ENCODE measurements at places on chromosomes 5 and 9.

- DNase-seq: no peak
These were observed 19.7 kb downstream of the TUSC1 start for GRCh38 chr9:25658571-25658970.

DNA sequence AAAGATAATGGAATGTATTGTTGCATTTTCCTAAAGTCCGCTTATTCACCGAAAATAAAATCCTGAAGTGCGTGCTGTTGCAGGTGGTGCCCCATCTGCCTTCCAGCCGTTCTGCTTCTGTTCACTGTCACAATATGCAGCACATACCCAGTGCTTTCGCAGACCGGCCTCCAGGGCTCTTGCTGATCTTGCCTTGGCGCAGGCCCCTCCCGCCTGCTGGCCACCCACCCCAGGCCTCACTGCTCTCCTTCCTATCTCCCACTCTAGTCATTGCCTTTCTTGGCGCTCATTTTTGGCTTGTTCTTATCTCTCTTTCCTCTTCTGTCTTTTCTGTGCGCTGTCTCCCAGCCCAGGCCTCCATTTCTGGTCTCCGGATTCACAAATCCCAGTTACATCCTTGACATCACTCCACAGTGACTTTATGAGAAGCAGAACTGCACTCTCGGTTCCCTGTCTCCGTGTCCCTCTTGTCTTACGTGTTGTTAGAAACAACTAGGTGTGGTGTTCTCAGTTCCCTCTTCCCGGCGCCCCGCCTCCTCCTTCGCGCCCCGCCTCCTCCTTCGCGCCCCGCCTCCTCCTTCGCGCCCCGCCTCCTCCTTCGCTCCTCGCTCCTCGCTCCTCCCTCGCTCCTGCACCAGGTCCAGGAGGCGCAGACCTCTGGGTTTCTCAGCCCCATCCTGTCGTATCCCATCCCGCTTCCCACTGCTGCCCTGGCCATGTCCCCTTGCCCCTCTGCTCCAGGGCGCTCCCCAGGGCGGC lies 201.7 kb upstream of the OTULINL start:
- no peak for DNase-seq

DNA sequence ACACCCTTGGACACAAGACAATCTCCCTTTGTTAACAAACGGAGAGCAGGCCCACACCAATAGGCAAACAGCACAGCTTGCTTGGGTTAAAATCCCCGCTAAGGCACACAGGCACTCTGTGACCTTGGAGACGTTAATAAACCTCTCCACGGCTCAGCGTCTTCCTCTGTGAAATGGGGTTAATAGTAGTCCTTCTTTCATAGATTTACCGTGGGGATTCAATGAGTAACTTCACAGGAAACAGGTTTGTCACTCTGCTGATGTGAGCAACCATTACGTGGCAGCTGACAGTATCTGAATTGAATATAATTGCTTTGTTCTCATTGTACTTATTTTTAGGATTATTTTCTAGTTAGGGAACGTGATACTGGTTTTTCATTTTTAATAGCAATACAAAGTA lies 65.2 kb upstream of the ADRA1B start:
- DNase-seq: no peak

DNA sequence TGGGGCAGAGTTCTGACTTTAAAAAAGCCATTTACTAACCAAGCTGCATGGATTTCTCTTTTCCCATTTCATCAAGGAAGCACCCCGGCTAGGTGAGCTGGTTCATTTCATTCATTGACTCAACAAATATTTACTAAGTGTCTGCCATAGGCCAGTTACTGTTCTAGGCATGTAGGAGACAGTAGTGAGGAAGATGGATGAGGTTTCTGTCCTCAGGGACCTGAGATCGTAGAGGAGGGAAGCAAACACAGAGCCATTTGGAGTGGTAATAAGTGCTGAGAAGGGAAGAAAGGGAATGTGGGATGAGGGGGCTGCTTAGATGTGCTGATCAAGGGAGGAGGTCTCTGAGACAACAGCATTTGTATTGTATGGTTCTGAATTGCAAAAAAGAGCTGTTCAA lies 120.4 kb downstream of the C9orf152 start:
- DNase-seq: no peak

- no peak for DNase-seq
These were observed 432.9 kb upstream of the BRINP1 start for GRCh38 chr9:119802133-119802532.

DNA sequence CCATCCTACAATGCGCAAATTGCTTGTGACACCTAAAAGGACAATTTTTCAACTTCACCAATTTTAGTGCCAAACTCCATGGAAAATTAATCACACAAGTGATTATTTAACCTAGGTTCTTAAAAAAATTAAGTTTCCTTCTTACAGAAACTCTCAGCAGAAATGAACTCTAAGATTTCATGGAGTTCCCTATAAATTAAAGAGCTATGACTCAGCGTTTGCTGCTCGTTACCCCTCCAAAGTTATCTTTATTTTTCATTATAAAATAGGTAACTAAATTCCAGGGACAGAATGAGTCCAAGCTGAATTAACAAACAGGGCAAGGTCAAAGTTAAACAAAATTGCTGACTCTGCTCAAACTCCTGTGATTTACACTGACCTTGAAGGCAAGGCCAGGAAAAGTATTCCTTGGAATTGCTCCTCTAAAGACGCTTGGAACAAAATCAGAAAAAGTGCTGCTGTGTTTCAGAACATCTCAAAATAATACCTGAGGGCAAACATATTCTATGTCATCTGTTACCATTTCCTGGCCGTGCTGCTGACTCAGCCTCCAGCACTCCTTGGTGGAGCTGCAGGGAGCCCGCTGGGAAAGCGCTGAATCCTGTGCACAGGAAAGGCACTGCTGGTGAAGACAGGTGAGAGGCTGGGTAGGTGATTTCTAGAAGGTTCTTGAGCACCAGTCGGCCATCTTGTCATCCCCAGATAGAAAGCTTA lies 2.5 kb upstream of the CMBL start:
- no peak for DNase-seq

DNA sequence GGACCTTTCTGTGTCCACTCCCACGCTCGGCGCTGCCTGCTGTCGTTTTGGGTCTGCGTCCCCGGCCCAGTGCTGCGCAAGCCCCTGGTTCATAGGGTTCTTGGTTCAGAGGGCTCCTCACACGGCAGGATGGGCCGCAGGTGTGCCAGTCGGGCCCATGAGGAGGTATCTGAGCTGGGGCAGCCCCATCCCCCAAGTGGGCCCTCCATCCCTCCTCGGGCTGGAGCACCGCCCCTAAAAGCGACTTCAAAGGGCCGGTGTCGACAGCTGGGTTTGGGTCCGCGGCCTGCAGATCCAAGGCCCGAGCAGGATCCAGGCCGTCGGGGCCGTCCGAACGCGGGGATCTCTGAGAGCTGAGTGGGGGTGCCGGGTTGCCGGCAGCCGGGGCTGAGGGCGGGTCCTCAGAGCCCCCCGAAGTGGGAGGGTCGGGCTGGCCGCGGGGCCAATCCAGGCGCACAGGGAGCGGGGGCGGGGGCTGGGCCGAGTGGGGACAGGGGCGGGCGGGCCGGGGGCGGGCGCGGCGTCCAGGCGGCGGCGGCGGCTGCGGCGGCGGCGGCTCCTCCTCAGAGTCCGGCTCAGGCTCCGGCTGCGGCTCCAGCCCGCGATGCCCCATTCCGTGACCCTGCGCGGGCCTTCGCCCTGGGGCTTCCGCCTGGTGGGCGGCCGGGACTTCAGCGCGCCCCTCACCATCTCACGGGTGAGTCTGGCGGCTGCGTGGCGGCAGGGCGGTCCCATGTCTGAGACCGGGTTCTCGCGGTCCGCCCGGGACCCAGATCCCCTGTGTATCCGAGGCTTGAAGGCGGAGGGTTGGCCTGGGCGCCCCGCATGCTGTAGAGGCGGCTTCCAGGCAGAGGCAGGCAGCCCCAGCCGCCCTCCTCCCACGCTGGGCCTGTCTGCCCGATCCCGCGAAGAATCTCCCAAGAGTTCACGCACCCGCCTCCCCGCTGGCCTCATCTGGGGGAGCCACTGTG lies at the start of gene PDLIM4:
Gene PDLIM4 (plus strand): TSS at position 566 of the 971 bp plus-strand sequence. CDS start 39 bp downstream, at position 605.
- DNase-seq: no peak

GRCh38 chr5:151082282-151082902 lies 1.6 kb upstream of the TNIP1 start:
- DNase-seq: peak; percentile 69

DNA sequence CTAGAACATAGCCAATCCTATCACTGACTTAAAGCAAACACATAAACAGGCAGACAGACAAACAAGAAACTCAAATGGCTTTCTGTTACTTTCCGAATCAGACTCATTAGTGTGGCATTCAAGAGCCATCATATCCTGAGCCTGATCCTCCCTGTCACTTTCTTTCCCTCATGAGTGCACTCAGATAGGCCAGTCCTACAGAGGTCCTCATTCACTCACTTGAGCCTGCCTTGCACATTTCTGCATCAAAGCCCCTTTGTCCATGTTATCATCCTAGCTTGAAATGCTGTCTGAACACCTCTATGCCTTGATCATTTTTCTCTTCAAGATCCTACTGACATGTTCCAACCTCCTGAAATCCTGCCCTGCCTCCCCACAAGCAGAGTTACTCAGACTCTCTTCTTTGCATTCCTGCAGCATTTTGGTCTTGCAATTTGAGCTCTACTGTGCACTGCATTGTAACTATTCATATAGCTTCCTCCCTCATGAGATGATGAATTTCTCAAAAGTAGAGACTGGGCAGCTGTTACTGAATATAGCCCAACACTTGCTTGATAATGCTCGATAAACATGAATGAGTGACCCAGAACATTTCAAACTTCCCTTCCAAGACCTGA lies 126.9 kb downstream of the PALM2AKAP2 start:
- DNase-seq: no peak

GRCh38 chr5:135135530-135136226 lies 101.7 kb upstream of the PITX1 start:
- DNase-seq: no peak

GRCh38 chr5:72281764-72282499 lies 38.1 kb downstream of the MRPS27 start:
- DNase-seq: no peak

DNA sequence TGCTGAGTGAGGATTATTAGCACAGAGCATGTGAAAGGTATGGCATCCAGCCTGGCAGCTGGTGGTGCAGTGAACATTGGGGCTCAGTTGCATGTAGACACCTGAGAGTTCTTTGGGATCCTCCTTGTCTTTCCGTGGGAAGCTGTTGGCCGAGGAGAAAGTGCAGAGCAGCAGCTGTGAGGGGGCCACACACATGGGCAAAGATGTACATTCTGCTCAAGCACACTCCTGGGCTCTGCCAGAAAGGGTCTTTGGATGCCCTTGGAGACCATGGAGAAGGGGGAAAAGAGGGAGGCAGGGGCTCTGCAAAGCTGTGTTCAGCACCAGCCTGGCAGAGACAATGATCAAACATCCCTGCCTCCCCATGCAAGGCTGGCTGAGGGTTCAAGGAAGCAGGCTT lies 138.7 kb upstream of the PITX1 start:
- DNase-seq: no peak

DNA sequence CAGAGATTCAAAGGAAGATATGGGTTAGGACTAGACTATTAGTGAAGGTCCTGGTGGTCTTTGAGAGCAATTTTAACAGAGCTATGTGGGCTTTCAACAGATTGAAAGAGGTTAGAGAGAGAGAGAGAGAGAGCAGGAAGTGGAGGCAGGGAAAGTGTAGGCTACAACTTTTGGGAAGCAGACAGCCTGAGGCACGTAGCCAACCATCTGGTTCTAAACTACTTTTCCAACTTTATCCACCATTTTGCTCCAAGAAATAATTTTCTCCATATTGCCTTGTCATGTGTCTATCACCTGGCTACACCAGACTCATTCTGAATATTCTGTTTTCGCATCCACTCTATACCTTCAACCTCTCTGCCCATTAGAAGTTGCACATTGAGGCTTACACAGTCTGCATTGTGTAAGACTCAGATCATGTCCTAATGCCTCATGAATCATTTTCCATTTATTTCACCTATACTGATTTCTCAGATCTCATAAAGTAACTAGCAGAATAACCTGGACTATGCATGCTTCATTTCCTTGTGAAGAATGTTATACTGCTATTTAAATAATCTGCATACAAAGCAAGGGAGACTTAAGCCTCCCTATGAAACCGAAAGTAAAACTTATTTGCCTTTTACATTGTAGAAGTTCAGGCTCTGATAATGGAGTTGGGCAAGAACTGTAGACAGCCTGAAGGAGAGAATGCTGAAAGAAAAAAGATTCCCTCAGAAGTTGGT lies 235.6 kb downstream of the ELAVL2 start:
- DNase-seq: no peak

- DNase-seq: no peak
These were observed 23.0 kb upstream of the FOXI1 start for GRCh38 chr5:170082701-170083100.

DNA sequence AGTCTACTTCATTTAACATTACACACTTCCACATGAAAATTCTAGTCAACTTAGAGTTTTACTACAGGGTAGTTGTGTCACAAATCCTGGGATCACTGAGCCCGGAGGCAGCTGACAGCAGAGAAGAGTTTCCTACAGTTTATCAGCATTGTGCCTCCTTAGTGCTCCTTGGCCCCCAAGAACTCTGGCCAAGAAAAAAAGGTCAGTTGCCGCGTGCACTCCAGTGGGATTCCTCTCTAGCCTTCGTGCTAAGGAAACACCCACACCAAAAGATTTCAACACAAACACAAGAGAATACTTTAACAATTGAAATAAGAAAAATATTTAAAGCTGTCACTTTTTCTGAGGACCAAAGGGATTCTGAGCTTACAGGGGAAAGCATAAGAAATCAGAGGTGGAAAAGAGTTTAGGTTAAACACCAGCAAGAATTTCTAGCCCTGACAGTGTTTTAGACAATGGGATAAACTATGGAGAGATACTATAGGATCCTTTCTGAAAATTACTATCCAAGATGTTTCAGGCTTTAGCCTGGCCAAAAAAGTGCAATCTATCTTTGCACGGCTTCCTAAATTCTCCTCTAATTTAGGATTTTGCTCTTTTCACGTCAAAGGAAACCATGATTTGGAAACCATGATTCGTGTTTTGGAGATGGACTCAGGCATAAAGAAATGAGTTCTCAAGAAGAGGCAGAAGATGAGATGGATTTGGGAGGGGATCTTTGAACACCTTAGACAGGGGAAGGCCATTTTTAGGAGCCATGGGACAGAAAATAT lies 606.8 kb downstream of the RAB3C start:
- DNase-seq: no peak

GRCh38 chr9:85884256-85884655 lies 56.7 kb upstream of the NAA35 start:
- no peak for DNase-seq

Data from NCI-H526 (cell line).